SIG-M5 (cell line): ENCODE measurements at places on chromosomes 5 and 9.

DNA sequence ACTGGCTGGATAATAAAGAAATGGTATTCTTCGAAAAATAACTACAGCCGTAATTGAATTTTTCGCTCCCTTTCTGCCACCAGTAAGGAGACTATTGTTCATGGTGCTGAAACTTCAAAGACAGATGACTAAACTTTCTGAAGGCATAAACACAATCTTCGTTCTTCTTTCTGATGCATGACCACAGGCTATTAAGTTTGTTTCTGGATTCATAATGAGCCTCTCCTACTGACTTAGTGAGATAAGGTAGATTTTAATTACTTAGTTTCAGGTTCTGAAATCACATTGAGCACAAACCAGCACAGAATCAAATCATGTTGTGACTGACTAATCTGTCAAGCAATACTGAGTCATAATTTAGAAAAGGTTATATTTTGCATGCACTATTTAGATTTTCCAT, 441.8 kb upstream of the CCNG1 start:
- no peak for DNase-seq

GRCh38 chr9:98134702-98135557, 15.9 kb upstream of the TRIM14 start:
- no peak for DNase-seq

GRCh38 chr9:4038182-4038723, 261.6 kb downstream of the GLIS3 start:
- no peak for DNase-seq

- no peak for DNase-seq
These were observed 167.0 kb downstream of the CAAP1 start for GRCh38 chr9:26725573-26725972.

DNA sequence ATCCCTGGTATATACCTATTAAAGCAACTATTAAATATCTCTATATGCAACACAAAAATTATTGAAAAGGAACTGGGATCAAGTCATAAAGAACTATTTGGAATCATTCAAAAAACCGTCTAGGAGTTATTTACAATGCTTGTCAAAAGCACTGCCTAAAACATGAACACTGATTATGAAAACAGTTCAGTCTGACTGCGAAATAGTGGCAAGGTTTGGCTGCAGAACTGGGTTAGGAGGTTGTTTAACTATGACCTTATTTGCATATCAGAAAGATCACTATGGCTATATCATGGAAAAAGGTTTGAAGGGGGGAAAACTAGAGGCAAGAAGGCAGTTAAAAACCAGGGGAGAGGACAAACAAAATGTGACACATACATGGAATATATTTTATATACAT, 12.0 kb downstream of the FBXW2 start:
- DNase-seq = no peak

GRCh38 chr5:149493316-149493715, 57.9 kb downstream of the CSNK1A1 start:
- DNase-seq = no peak

DNA sequence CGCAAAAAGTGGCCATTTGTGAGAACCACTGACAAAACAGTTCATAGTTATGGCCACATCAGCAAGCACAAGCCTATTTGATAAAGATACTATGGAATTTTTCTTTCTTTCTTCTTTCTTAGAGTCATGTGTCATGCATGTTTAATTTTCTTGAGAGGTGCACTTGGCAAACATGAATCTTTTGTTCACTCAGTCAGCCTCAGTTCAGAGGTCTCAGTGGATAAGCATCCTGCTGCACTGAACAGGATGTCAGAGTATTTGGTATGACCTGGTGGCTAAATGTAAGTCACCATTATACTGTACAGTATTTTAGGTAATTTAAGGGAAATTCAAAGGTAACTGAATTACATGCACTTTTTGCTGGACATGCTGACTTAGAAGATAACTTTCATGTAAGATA, 5.4 kb downstream of the NNT start:
- DNase-seq = no peak
